ENCODE measurements at places on chromosomes 5 and 9.

DNA sequence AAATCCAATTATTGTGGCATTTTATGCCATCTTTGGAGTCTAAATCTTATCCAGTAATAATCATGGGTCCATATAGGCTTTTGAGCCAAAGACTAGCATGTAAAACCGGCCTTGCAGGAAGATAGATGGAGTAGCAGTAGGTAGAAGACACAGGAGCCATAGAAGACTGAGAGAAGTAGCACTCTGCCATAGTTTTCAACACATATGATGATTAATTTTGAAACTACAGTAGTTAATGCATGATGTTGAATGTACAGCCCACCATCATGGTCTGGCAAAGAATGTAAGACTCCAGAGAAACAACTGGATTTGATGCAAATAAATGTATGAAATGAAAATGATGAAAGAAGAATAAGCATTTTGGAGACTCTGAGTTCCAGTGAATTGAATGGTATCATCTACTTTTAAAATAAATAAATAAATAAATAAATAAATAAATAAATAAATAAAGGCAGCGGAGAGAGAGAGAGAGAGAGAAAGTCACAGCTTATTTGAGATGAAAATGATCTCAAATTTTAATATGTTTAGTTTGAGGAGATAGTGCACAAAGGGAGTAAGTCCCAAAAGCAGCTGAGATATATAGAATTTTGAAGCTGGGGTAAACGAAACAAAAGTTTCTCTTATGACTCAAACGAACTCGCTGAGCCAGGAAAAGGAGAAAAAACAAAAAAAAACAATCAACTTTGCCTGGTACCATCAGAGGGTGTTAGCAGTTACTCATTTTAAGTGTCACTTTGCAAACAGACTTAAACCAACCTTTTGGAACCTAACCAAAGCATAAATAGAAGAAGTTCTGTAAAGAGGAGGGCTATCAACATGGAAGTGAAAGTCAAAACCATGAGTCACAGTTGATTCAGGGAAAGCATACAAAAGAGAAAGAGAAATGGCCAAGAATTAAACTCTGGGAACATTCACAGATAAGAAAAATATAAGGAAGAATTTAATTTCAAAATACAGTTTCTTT lies 388.7 kb downstream of the CETN3 start:
- DNase-seq = no peak

- DNase-seq = no peak
Measured at GRCh38 chr9:96363175-96363967, 20.1 kb downstream of the SLC35D2 start.

- DNase-seq = no peak
Measured at GRCh38 chr9:98385751-98386150, 130.3 kb upstream of the TBC1D2 start.

- DNase-seq = no peak
Measured at GRCh38 chr5:44385291-44385900, 3.8 kb downstream of the FGF10 start.

GRCh38 chr5:35741971-35742370 lies 114.7 kb upstream of the IL7R start:
- DNase-seq = no peak

DNA sequence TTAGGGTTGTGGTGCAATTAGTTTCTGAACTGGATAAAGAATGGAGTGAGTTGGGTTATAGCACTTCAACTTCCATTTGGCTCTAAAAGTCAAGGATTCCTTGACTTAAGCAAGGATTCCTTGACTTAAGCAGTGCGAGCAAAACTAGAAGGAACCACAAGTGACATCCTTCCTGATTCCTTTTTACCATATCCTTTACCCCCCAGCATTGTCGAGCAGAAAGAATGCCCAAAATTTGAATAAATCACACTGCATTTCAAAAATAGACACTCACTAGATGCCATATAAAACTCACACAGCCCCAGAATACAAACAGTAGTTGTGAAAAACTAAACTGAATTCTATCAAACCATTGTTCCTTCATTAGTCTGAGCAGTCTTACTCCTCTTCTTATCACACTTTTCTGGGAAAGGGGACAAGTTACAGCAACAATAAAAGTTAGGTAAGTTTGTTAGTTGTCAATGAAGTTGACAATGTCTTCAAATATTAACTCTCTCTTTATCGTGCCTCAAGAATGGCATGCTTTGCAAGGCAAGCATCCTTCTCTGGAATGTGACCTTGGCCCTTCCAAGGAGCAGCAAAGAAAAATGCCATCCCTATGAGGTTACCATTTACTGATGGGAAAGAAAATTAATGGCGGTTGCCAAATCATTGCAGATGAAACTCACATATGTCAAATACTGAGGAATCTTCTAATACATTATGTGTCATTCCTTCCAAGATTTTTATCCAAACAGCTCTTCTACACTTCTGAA lies 273.3 kb upstream of the ANKRD55 start:
- no peak for DNase-seq

- DNase-seq = no peak
Measured at GRCh38 chr9:89806371-89807100, 201.7 kb downstream of the GADD45G start.

- DNase-seq = no peak
Measured at GRCh38 chr5:157245886-157246285, 20.0 kb upstream of the CYFIP2 start.

DNA sequence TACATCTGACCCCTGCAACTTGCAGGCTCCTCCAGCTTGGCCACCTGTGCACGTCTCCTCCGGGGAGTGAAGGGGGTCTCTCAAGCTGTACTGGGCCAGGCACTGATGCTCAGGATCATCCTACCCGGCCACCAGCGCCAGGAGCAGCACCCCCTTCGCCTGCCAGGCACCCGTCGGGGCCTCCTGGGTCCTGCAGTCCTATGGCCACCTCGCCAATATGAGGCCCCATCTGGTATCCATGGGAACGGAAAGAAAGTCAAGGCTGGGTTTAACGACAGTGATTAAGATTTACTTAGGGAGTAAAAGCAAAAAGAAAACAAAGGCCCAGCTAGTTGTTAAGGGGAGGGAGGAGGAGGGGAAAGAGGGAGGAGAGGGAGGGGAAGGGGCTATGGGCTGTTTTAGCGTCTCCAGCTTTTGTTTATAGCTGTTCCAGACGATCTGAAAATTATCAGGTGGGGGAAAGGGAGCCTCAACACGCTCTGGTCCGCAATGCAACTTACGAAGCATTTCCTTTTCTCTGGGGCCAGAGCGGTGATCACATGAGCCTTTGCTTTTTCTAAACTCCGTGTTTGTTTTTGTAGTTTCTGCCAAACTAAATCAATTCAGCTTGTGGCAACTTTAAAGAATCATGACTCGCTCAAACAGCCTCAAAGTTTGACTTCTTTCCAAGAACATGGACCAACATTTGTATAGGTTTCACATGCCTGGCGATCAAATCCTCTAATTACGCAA lies 132.4 kb downstream of the ROR2 start:
- no peak for DNase-seq

DNA sequence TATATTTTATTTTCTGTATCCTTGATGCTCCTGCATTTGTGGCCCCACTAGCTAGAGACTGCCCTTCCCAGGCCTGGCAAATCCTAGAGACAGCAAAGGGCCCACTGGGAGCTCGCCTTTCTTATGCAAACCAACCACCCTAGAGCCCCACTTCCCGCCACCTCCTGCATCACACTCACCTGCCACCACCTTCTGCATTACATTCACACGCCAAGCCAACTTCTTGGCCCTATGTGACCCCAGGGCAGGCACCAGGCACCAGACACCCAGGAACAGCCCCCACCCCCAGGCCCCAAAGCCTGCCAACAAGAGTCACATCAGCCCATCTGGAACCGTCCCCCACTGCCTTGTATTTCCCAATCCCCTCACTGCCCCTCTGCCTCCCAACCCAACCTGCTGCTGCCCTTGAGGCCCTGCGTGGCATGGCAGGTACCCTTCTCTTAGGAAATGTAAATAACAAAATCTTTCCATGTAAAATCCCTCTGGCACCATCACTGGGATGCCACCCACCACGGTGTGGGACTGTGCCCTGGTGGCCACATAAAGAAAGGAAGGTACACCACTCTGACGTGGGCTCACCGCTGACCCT lies 22.0 kb downstream of the ROR2 start:
- DNase-seq = no peak

- no peak for DNase-seq
Measured at GRCh38 chr5:100448111-100448528, 87.1 kb upstream of the FAM174A start.

- no peak for DNase-seq
Measured at GRCh38 chr5:153895266-153895665, 143.4 kb downstream of the FAM114A2 start.

DNA sequence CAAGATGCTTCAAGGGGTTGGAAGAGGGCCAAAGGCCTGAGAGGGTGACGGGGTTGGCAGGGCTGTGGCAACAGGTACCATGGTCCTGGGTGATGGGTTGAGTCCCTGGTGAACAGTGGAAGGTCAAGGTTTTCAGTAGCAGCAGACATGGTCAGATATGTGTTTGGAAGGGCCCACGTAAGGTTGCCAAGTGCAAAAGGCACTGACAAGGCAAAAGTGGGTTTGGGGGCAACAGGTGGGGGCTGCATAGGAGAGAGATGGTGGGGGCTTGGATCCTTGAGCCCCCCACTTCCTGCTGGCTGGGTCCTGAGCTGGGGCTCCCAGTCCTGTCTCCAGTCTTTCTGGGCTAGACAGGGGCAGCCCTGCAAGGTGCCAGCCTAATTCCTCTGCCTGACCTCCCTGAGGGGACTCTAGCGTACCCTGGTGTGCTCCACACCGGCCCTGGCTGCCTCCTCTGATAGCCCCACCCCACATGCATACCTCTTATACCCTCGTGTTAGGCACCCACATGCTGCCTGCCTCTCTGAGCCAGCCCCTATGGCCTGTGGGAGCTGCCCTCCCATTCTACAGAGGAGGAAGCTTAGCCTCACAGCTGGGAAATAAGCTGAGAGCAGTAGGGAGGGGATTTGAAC lies 20.9 kb upstream of the NSD1 start:
- DNase-seq = no peak

GRCh38 chr5:167688341-167689130 lies 602.9 kb upstream of the WWC1 start:
- DNase-seq = no peak

DNA sequence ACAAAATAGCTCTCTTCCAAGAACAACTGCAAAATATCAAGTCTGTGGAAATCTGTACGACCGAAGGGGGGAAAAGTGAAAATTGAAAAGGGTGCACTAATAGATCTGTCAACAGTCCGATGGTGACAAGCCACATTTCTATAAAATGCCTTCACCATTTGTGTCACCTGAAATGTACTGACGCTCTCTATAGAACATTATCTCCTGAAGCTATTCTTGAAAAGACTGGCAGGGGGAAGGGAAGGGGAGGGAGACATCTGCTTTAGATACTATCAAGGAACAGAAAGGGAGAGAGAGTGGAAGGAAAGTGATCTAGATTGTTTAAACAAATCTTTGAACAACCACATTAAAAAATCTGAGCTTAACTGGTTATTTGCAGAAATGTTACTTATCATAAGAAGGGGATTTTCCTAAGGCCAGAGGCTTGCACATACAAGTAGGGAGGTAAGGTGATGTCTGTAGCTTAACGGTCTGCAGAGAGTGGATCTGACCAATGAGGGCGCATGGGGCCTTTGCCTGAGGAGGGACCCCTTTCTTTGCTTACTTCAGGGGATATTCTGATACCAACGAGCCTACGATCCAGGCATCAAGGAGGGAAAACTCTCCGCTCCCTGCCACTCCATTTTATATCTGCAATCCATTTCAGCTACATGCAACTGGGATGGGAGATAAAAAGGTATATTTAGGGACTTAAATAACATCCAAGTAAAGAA lies 92.1 kb downstream of the CRB2 start:
- no peak for DNase-seq

DNA sequence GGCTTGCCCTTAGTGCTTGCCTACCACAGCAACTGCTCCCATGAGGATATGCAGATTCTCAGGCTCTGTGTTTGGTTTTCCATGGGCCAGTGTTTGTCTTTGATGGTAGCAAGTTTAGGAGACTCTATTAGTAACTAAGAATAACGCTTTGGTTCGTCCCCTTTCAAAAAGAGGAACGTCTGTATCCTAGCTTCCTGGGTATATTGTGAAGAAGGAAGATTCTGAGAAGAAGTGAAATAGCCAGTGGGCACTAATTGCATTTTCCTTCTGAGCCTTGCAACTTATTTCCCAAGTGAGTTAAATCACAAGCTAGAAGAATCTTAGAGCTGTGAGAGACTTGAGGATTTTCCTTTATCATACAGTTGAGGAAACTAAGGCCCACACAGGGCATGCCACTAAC lies 376.8 kb downstream of the PIK3R1 start:
- no peak for DNase-seq

DNA sequence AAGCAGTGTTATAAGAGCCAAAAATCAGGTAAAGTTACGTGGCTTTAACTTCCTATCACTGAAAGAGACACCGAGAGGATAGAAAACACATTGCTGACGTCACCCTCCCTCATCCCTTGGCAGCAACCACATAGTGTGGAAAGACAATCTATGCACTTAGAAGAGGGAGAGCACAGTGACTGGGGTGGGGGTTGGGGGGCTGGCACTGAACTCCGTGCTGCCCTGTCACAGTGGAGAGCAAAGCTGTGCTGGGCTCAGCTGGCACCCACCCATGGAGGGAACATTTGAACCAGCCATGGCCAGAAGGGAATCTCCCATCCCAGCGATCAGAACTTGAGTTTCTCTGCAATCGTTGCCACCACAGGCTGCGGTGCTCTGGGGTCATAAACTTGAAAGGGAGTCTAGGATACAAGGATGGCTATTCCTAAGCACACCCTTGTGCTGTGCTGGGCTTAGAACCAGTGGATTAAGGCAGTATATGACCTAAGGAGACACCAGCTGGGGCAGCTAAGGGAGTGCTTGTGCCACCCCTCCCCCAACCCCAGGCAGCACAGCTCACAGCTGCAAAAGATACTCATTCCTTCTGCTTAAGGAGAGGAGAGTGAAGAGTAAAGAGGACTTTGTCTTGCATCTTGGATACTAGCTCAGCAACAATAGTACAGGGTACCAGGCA lies 73.4 kb downstream of the KIAA0825 start:
- DNase-seq = peak; percentile 68

- no peak for DNase-seq
Measured at GRCh38 chr5:157516006-157516405, 56.0 kb downstream of the NIPAL4 start.

- no peak for DNase-seq
Measured at GRCh38 chr5:53512539-53512938, 32.1 kb downstream of the FST start.

DNA sequence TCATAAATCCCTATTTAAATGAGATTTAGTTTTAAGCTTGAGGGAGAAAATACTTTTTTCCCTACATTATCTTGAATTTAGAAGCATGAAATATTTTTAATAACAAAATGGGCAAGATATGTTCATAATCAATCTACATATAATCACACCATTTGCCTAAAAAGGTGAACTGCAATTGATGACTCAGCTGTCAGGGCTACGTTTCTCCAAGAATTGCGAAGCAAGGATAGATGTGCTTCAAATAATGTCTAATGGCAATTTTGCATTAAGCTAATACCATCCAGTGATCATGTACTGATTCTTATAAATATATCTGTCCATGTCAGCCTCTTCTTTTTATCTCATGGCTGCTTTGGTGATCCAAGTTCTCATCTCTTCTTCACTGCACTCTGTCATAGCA lies 404.4 kb downstream of the MAN2A1 start:
- DNase-seq = no peak

- no peak for DNase-seq
Measured at GRCh38 chr9:96350866-96351265, 32.6 kb downstream of the SLC35D2 start.

GRCh38 chr9:17630531-17630949 lies 51.7 kb downstream of the SH3GL2 start:
- DNase-seq = no peak
